NCI-H1092 treated with DMSO at 0.1 percent for 48 hours (cell line): ENCODE measurements at places on chromosomes 7 and 10.

GRCh38 chr7:11607686-11608085 lies 224.3 kb downstream of the THSD7A start:
- DNase-seq: peak; percentile 84

DNA sequence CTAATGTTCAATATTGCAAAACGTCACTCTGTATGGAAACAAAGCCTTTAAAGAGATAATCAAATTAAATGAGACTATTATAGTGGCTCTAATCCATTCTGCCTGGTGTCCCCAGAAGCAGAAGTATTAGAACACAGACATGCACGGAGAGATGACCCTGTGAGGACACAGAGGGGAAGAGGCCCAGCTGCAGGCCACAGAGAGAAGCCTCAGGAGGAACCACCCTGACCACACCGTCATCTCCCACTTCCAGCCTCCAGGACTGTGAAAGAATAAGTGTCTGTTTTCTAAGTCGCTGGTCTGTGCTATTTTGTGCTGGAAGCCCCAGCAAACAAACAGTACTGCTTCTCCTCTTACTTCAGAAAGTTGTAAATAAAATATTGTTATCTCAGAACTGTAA lies 283.5 kb upstream of the ADARB2 start:
- no peak for DNase-seq

DNA sequence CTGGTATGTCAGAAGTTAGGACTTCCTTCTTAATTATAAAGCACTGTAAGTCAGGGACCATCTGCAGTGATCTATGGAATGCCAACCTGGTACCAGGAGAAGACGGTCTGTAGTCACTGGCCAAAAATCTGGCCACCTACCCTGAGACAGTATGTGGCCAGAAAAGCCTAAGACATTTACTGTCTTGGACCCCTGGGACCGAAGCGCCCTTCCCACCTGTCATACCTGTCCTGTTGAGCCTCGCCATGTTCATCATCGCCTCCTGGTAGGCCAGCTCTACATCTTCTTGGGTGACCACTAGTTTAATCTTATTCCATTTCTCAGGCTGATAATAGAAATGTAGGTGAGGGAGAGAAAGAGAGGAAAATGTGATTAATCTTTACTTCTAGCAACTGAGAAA lies 20.0 kb downstream of the SEPHS1 start:
- no peak for DNase-seq

GRCh38 chr10:62482581-62482980 lies 108.4 kb downstream of the ZNF365 start:
- no peak for DNase-seq

DNA sequence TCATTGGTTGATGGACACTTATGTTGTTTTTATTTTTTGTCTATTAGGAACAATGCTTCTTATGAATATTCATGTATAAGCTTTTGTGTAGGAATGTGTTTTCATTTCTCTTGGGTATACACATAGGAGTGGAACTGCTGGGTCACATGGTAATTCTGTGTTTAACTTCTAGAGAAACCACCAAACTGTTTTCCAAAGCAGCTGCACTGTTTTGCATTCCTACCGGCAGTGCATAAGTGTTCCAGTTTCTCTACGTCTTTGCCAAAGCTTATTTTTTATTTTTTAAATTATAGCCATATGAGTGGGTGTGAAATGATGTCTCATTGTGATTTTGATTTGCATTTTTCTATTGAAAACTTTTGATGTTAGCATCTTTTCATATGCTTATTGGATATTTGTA lies 51.3 kb downstream of the ADK start:
- DNase-seq: no peak

DNA sequence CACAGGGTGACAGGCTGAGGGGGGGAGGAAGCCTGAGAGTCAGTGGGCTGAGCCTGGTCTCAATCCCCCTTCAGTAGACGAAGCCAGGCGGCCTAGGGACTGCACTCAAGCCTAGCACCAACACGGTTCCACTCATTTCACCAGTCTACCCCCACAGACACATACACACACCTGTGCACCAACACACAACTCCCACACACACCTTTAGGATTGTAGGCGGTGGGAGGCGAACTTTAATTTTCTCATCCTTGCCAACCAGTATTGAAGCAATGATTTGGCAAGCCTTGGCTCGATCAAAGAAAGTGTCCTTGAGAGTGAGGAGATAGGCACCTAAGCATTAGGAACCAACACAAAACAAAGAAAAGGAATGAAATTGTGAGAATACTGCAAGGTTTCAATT lies 19.7 kb downstream of the POLR3A start:
- DNase-seq: no peak
